Stimulated activated naive CD8-positive, alpha-beta T cell treated with anti-CD3 and anti-CD28 coated beads, Interleukin-15, amount 100 ng/mL, for 72 hours (primary cell): ENCODE measurements at places on chromosomes 13 and 19.

DNA sequence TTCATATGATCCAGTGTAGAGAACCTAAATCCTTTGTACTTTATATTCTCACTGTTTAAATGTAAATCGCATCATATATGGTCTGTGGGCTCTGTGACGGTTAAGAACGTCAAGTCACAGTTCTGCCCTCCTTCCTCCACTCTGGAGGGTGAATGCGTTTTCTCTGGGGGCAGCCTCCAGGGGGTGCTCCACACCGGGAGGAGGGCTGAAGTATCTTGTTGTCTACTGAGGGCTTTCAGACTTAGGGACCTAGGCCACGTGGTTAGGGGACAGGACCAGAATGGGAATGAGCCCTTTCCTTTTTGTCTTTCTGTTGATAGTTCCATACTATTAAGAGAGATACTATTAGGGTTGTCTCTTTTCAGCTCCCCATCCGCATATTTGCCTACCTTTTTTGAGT lies 504.9 kb downstream of the FGF9 start:
- DNase-seq = no peak

DNA sequence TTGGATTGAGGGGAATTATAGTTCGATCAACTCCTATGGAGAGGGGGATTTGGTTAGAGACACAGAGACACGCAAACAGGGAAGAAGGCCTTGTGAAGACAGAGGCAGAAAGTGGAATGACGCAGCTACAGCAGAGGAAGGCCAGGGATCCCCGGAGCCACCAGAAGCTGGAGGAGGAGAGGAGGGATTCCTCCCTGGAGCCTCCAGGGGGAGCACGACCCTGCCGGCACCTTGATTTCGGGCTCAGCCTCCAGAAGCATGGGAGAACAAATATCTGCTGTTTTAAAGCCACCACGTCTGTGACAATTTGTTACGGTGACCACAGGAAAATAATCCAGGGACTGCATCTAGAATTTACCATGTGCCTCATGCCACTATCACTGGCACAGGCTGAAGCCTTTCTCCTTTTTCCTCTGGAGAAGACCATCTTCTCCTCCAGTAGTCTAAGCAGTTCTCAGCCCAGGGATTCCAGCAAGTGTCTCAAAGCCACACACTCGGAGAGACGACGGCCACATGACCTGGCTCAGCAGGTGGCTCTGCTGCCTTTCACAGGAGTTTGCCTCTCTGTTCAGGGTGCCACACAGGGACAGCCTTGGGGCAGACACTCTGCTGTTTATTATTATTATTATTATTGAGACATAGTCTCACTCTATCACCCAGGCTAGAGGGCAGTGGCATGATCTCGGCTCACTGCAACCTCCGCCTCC lies 39.9 kb upstream of the CCNE1 start:
- peak; percentile 33 for DNase-seq

GRCh38 chr13:101283782-101284181 lies 132.5 kb downstream of the NALCN start:
- DNase-seq = no peak

DNA sequence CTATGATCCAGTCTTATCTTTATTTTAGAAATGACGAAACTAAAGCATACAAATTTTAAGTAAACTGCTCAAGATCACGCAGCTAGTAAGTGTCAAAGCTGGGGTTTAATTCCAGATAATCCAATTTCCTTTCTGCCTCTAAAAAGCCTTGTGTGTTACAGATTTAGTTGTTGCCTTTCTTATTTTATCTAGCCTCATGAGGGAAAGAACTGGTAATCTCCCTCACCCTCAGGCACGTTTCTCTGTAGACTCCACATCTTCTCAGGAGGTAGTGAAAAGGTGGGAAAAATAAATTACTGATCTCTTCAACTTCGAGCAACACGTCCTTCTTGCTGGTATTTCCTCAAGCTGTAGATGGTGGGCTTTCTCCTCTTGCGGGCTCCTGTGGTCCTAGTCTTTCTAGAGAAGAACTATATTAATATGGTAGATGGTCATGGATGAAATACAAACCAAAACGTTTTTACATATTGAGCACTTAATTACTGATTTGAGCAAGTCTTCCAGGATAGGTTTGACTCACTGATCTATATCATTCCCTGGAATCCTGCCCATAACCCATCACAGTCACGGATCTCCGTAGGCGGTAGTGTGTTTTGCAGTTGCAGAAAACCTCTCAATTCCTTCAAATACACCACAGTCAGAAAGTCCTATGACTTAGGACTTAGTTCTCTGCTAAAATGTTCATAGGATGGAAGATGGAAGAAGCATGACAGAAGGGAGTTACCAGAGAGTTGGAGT lies 519.5 kb downstream of the DCT start:
- no peak for DNase-seq

- no peak for DNase-seq
Observed at GRCh38 chr13:25371875-25372283, at the start of gene ATP8A2. TSS of gene ATP8A2 (plus strand) at chr13:25371974. CDS start at chr13:25372213, 239 bp downstream.

GRCh38 chr19:35461060-35461459 lies 13.0 kb downstream of the FFAR2 start:
- no peak for DNase-seq

GRCh38 chr13:34349091-34349722 lies 531.3 kb downstream of the RFC3 start:
- no peak for DNase-seq
